ENCODE measurements at places on chromosomes 6 and 20.

DNA sequence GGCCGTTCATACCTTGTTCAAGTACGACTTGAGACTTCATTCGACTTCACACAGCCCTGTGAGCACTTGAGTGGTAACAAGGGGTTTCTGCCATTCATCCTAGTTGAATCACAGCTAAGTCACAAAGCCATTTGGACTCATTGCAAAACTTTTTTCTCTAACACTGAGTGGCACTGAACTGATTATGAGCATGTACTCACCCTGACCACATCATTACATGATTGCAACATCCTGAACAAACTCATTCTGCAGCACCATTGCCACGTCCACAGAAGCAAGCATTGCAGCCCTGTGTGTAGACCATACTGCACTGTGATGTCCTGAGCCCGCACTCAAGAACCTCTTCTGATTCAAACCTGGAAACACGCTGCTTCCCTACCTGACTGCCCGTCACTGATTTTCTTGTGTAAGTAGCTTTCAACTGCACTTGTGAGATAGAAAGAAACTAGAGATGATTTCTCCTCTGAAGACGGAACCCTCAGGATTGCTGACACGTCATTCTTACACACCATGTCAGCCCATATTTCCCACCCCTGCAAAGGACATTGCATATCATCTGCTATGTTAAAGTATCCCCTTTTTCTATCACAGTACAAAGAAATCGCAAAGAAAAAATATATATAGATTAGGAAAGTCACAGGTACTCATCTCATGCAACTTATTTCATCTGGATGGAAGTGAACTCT lies 81.6 kb downstream of the C6orf118 start:
- no peak for DNase-seq

DNA sequence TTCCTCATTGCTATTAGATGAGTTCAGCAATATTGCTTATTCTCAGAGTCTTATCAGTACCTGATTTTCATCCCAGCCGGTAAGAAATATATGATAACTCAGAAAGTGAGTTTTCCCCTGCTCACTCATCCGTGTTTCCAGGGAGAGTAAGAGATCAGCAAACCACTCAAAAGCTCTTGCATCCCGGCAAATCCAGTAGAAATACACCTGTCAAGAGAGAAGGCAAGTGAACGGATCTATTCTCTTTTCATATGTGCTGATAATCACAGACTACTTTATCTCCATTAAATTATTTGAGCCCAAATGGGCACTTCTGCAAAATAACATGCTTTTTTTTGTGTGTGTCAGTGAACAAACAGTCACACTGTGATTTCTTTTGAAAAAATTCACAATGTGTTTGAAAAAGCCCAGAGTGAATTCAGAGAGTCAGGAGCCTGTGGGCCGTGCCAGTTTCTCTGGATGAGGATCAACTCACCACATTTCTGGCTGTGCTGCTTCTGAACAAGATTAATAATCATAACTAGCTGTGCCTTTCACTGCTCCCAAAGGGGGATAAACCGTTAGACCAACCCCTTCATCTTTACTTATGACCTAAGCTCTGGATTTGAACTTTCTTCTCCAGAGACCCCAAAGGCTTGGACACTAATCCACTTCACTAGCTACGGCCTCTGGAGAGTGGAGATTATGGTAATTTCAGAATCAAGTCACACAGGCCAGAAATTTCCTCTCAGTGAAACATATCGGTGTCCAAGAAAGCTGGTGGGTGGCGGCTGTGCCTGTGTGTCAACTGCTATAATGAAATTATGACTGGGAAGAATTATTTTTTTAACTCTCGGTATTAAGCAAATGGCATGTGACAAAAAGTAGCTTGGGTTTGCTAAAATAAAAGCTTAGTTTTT lies 44.2 kb downstream of the NOX3 start:
- peak; percentile 70 for DNase-seq

GRCh38 chr6:168223755-168224154 lies 95.8 kb downstream of the DACT2 start:
- no peak for DNase-seq

DNA sequence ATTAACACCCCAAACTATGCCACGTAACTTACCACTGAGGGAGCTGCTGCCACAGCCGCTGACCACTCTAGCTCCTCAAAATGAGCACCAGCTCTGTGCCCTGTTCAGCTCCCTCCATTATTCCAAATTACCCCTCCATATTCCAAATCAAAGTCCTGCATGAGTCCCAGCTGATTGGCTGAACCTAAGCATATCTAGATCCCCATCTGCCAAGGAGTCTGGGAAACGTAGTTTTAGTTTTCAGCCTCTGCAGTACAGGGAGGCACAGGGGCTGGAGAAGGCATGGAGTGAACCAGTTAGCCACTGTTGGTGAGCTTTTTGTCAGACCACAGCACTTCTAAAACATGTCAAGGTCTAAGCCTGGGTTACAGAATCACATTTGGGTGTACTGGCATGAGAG lies 15.9 kb downstream of the UNC5CL start:
- no peak for DNase-seq

- no peak for DNase-seq
These were observed 142.6 kb downstream of the SOBP start for GRCh38 chr6:107632381-107633136.

DNA sequence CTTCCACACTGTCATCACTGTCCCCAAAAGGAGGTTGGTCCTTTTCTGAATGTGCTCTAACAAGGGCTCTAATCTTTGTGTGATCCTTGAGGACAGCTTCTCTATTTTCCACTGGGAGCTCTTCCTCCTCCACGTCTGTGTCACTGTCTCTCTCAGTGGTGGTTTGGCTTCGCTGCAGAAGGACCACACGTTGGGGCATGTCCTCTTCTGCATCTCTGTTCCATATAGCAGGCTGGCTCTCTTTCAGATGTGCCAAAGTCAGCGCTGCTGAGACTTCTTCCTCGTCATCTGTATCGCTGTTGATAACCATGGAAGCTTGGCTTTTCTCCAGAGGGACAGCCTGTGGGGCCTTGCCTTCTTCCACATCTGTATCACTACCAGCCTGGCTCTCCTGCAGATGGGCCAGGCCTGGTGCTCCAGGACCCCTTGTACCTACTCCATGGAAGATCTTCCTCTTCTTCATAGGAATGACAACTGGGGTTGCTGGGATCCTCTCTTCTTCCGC lies 4.6 kb downstream of the MDC1 start:
- DNase-seq = no peak

GRCh38 chr20:444862-445426 lies 17.4 kb downstream of the TBC1D20 start:
- no peak for DNase-seq

DNA sequence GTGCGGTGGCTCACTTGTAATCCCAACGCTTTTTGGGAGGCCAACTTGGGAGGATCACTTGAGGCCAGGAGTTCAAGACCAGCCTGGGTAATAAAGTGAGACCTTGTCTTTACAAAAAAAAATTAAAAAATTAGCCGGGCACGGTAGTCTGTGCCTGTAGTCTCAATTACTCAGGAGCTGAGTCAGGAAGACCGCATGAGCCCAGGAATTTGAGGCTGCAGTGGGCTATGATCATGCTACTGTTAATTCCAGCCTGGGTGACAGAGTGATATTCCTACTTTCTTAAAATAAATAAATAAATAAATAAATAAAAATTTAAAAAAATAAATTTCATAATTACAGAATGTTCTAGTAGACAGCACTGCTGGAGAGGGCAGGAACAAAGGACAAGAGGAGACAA lies 62.4 kb downstream of the DST start:
- no peak for DNase-seq

DNA sequence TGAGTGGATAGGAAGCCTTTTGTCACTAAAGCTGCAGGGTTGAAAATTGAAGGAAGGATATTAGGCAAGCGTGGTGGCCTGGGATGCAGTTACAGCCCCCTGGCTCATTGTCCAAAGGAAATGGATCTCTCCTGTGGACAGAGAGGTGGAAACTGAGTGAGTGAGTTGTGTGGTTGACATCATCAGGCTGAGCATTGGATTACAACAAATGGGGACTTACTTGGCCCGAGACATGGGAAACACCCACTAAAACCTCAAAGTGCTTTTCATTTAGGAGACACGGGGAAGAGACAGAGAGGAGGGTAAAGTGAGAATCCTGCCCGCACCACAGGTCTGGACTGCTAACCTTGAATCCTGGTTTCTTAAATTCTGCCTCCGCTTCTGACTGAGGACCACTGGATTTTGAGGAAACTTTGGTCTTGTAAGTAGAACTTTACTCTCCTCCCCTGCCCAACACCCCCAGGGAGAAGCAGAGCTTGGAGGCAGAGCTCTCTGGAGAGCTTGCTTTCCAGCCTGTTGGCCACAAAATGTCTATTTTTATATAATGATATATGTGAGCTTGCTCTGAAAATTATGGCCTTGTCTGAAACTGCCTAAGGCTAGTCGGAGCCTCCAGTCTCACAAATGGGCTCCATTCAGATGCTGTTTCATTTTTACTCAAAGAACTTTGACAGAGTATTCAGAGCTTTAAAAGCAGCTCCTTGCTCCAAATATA lies at the start of gene PKIG:
Gene PKIG, plus strand, starts transcription at position 269 of the 715 bp plus-strand sequence. CDS start 31,978 bp downstream, outside the sequence.
- peak; percentile 87 for DNase-seq

DNA sequence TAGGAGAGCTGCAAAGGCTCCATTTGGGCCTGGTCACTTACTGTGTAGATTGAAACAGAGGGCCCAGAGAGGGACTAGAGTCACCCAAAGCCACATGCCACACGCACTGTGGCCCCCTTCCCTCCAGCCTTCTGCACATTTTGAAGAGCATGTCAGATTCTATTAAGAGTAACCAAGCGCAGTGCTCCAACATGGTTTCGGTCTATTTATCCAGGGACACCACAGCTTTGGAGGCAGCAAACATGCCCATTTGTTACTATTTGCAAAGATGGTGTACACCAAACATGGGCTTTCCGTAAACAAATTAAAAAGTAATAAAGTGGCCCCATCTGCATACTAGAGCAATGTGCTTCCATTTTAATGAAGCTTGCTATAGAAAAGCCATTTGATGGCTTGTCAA lies 43.7 kb upstream of the CCDC167 start:
- no peak for DNase-seq

DNA sequence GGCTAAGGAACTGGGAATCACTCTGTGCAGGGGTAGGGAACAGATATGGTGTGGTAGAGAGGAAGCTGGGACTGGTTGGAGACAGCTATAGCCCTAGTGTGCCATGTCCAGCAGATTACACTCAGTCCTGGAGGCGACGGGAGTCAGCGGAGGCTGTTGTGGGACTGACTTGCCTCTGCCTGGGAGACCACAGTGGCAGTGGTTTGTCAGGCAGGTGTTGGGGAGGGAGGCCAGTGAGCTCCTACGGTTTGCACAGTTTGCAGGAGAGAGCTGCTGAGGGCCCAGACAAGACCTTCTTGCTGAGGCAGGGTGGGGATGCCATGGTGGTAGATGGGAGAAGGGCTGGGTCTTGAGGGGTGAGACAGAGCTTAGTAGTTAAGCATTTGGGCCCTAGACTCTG lies 4.9 kb downstream of the PLCG1 start:
- no peak for DNase-seq

GRCh38 chr20:19277381-19277780 lies 64.9 kb downstream of the SLC24A3 start:
- no peak for DNase-seq

- no peak for DNase-seq
These were observed 14.9 kb downstream of the LRRC1 start for GRCh38 chr6:53809691-53810090.

GRCh38 chr6:133973109-133973971 lies 20.3 kb downstream of the TBPL1 start:
- DNase-seq = peak; percentile 56

GRCh38 chr6:48110436-48111142 lies 408 bp downstream of the PTCHD4 start:
- no peak for DNase-seq

GRCh38 chr20:53445932-53446331 lies 147.7 kb downstream of the ZNF217 start:
- DNase-seq = no peak

DNA sequence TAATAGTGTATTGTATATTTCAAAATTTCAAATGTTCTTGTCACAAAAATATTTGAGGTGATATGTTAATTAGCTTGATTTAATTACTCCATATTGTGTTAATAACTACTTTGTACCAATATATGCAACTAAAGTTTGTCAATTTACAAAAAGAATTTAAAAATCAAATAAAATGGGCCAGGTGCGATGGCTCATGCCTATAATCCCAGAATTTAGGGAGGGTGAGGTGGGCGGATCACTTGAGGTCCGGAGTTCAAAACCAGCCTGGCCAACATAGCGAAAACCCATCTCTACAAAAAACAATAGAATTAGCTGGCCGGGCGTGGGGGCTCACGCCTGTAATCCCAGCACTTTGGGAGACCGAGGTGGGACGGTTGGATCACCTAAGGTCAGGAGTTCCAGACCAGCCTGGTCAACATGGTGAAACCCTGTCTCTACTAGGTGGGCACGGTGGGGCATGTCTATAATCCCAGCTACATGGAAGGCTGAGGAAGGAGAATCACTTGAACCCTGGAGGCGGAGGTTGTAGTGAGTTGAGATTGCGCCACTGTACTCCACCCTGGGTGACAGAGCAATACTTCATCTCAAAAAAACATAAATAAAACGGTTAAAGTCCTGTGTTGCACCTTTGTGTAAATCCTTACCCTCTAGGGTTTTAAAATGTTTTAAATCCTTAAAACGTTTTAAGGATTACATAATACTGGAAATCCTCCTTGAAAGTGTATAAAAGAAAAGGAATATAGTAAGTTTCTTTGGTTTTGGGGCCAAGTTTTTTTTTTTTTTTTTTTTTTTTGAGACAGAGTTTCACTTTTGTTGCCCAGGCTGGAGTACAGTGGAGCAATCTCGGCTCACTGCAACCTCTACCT lies 4.0 kb downstream of the HSPA1B start:
- DNase-seq = no peak

- peak; percentile 94 for DNase-seq
These were observed 171.3 kb downstream of the TMEM242 start for GRCh38 chr6:157151989-157152388.

- peak; percentile 10 for DNase-seq
These were observed 863.9 kb upstream of the MANEA start for GRCh38 chr6:94713446-94713845.

DNA sequence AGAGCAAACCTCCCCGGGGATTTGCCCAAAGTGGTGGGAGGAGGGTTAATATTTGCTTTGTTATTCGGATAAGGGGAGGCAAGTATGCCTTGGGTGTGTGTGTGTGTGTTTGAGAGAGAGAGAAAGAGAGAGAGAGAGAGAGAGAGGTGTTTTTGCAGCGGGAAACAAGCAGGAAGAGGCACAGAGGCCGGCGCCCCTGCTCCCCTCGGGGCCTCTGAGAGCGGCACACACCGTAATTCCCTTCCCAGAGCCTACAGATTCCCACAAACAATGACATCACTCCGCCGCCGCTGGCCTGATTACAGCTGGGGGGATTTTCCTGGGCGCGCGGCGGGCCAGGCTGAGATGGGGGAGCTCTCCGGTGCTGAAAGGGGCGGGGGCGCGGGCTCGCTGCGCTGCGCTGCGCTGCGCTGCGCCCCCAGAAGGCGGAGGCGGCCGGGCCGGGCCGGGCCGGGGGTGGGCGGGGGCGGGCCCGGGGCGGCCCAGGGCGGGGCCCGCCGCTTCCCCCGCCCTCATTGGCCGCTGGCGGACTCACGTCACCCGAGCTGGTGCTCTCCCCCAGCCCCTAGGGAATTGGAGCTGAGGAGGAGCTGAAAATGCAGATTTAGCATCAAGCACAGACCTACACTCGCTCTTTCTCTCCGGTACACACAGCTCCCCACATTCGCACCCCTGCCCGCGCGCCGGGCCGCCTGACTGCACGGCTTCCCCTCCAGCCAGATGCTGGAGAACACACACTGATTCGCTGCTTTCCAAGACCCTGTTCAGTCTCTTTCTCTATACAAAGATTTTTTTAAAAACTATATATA lies at the start of gene PCSK2:
Gene PCSK2, plus strand, starts transcription at position 631 of the 809 bp plus-strand sequence. CDS start 266 bp downstream, outside the sequence.
- peak; percentile 54 for DNase-seq

GRCh38 chr6:25312703-25313102 lies 33.5 kb downstream of the CARMIL1 start:
- peak; percentile 90 for DNase-seq

All from umbilical cord (tissue), 2 donors.